C1 segment of cervical spinal cord (tissue), 14 donors: ENCODE measurements at places on chromosomes 6 and 20.

DNA sequence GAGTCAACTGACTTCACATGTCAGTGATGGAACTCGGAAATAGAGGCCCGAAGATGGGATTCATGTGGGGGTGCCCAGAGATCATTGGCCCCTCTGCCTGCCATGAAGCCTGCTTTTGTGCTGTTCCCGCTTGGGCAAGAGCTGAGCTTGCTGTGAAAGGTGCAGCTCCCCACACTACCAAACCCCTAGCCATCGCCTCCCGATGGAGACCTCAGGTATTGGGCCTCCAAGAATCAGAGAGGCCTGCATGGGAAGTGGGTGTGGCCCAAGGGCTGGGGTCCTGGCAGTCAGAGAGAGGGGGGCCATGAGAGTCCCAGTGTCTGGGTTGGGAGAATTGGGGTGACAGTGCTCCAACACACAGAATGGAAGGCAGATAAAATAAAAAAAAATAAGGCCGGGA, 160.9 kb downstream of the SOD2 start:
- DNase-seq, result no peak

DNA sequence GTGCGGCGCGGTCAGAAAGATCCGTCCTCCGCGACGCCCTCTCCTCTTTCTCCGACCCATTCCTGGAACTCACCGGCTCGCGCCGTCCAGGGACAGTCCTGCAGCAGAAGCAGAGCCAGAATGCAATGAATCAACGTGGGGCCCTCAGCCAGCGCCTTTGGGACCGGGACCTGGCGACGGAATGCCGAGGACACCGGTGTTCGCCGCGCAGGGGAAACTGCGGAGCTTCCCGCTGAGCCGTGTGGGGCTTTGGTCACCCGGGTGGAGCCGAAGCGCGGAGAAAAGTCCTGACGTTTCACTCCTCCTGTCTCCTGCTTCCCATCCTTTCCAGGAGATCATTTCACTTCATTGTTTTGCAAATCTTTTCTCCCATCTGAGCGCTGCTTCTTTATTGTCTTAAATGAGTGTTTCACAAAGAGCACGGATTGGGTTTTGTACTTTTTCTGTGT, 26.5 kb downstream of the ULBP1 start:
- no peak for DNase-seq

GRCh38 chr20:34862724-34863123, 9.9 kb downstream of the GGT7 start:
- no peak for DNase-seq

DNA sequence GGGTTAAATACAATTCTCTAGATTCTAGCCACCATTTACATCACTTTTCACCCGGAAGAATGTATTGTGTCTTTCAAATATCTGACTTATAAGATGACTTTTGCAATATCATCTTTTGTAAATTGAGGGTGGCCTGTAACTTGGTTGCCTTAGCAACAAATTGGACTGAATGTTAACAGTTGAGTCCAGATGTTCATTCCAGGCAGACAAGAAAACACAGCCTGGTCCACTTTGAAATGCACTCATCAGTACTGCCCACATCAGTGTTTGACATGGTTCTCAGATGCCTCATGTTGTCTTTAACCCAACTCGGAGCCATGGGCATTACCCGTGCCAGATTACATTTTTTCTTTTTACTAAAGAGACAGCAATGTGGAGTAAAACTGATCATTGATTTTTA, 781.6 kb upstream of the CHD6 start:
- no peak for DNase-seq

DNA sequence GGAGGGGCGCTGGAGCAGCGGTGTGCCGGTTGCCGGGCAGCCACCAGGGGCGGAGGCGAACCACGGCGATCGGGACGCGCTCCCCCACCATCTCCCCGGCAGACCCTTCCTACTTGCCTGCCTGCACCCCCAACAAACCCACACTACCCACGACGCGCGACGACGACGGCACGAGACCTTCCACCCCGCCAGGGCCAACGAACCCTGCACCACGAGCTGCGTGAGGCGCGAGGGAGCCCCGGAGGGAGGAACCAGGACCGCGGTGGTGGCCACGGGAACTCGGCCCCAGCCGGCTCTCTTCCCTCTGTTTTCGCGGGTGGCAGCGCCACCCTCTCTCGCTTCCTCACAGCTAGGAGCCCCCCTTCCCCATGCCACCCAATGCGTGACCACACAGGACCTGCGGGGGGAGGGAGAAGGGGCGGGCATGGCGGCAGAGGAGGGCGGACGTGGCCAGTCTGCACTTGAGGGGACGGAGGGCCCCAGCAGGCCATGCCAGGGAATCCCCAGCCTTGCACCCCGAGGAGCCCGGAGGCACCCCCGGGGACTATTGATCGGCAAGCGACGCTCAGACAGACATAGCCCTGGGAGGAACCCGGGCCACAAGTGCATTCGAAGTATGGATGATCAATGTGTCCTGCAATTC, 1516.4 kb upstream of the DEFB115 start:
- DNase-seq, result no peak
